ENCODE measurements at places on chromosomes 7 and 10.
A peak's percentile ranks its signal among the peaks of the same experiment; 100 is the strongest.

GRCh38 chr10:103776878-103777591, 78.3 kb downstream of the SH3PXD2A start:
- DNase-seq = no peak

DNA sequence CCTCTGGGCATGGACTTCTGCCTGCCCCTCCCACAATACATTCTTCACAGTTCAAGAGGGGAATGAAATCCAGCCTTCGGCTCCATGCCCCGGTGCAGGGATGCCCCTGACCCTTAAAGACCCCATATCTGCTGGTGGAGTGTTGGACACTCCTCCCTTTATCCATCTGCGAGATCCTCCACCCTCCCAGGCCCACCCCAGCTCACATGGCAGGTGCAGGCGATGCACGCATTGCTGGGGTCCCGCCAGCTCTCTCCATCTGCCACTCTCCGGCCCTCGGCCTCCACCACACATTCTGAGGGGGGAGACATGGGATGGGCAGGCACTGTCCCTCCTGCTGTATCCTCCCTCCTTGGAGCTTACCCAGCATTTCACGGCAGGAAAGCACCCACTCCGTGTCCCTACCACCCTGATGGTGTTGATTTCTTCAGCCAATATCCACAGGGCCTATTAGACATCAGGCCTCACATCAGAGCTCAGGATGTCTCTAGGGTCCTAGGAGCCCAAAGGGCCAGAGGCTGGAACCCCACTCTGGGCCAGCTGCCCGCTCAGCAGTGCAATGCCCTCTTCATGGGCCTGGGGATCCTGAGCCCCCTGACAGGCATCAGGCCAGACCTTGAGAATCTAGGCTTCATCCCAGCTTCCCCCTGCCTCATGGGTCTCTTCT, 18.3 kb downstream of the ATP6V1F start:
- DNase-seq = no peak

DNA sequence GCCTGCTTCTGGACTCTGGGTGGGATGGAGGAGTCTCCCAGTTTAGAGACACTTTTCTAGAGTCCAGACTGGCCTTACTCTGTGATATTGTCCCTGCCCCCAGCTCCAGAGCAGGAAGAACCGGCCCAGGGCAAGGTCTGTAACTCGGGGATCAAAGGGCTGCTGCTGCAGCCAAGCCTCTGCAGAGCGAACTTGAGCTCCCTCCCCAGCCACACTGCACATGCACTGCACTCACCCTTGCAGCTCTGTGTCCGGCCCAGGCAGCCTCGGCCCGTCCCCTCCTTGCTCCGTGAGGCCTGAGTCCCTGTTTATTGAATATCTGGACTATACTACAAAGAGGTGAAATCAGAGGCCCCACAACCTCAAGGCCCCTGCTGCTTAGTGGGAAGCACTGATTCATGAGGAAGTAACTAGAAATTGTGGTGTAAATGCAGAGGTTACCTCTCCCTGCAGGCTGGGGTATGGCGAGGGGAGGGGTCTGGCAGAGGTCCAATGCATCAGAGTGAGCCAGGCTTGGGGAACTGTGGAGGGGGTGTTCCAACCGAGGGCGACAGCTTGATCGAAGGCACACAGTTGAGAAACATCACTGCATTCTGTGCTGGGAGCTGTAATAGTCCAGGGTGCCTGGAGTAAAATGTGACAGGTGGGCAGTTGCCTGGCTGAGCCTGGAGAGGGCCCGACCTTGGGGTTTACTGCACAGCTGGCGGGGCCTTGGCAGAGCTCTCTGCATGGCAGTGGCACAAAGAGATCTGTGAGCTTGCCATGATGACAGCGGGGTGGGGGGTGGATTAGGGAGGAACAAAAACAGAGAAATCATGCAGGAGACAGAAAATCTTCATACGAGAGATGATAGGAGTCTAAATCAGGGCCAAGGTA, 49.1 kb downstream of the AOC1 start:
- no peak for DNase-seq

DNA sequence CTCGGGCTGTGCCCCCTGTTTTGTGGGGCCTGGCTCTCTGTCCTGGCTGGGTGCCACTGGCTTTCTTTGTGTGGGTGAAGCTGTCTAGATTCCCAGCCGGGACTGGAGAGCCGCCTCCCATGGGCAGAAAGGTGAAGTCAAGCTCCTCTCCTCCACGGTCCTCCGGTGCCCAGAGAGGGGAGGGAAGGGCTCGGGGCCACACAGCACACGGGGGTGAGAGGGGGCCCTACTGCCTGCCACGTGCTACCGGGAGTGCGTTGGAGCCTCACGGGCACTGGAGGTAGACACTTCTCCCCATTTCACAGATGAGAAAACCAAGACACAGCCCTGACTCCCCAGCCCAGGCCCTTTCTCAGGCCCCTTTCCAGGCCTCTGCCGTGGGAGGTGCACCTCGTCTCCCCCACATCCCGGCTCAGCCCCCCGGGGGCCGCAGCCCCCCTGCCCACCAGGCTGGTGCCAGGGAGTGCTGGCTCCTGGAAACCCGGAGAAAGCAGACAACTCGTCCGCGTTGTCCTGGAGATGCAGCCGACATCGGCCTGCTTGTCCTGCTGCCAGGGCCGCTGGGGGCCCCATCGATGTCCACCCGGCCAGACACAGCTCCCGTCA, 55.8 kb downstream of the UNCX start:
- DNase-seq = no peak

DNA sequence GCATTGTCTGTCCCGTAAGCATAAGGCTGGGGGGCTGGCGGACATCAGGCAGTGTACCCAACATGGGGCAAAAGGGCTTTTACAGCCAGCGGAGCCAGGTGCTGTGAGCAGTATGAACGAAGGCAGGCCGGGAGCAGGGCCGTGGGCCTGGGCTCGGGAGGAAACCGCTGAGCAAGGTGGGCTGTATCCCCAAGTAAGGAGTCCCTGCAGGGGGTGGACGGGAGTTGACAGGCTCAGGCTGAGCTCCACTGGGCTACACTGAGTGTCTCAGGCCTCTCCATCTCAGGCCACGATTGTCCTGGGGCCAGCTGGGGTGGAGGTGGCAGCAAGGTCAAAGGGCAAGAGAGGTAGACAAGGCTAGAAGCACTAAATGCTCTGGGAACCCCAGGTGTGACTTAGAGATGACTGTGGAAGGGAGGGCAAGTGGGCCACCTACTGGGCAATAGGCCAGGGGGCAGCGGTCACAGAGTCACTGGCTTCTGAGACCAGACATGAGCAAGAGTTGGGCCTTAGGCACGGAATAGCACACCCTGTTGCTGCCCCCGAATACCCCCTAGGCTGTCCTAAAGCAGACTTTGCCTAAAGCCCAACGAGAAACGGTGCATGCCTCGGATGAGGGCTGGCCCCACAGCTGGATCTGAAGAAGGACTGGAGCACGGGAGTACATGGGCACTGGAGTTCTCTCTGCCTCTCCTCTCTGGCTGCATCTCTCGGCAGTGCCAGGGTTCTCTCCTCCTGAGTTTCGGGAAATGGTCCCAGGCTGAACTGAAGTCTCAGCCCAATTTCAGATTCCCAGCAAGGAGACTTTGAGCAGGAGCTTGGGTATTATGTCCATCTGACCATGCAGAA, 10.8 kb upstream of the RAMP3 start:
- DNase-seq = no peak

DNA sequence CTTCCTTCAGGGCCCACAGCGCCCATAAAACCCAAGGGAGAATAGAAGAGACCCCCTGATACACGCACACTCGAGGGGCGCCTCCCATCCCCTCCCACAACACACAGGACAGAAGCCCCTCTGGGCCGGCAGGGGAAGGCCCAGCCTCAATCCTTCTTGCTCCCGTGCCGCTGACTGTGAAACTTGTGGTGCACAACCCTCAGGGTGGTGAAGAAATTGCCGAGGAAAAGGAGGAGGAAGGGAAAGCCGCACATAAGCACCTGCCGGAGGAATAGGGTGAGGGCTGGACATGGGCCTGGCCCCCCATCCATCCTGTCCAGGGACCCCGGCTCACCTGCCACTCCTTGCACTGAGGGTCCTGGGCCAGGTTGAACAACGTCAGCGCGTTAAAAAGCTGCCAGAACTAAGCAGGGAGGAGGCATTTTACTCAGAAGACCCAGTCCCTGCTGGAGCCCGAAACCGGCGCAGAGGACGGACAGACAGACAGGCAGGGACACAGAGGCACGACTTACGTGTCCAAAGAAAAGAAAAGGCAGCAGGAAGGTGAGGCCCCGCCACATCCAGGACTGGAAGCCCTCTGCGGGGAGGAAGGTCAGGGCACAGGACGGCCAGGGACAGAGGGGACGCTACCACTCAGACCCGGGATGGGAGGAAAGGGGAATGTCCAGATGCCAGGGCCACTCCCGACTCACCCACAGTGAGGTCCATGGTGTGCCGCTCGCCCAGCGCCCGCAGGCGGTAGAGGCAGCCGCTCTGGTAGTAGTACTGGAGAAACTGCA, 7.2 kb downstream of the TMEM120A start:
- no peak for DNase-seq

DNA sequence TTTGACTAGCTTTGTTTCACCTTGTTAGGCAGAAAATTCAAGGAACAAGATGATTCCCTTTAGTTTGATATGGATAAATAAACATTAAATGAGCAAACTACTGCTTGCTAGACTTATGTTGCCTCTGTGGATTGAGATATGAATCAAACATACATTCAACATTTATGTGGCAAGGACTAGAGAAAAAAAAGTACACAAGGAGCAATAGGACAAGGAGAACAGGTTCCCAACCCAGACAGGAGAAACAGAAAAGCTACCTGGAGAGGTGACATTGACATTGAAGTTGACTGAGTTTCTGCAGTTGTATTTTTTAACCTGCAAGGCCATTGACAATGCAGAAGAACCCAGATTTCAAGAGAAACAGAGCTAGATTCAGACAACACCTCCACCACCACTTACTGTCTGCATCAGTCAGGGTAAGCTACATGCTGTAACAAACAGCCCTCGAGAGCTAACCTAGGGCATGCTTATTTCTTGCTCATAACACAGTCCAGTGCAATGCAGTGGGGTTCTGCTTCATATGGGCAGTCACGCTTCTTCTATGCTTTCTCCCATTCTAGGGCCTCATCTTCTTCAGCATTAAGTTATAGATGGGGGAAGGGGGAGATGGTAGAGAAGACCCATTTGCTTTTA, 180.9 kb upstream of the LYZL1 start:
- no peak for DNase-seq

DNA sequence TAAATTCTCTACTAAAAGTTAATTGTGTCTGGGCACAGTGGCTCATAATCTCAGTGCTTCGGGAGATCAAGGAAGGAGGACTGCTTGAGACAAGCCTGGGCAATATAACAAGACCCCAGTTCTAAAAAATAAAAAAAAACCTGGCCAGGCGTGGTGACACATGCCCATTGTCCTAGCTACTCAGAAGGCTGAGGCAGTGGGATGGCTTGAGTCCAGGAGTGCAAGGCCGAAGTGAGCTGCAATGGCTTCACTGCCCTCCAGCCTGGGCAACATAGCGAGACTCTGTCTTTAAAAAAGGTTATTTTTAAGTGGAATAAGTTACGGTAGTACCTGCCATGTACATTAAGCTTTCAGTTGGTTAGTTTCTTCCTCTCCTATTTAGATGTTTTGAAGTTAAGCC, 28.9 kb downstream of the CDK14 start:
- no peak for DNase-seq

DNA sequence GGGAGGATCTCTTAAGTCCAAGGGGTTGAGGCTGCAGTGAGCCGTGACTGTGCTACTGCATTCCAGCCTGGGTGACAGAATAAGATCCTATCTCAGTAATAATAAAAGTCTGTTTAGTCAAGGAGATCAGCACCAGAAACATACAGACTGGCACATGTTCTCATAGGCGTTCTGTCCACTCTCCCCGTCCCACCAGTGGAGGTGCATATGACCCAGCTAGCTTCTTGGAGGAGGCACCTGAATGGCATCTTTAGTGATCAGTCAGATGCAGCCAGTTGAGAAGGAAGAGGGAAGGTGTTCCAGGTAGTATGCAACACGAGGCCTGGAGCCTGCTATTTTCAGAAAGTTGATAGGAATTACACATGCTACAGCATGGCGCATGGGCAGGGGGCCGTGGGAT, 45.3 kb upstream of the SVIL start:
- no peak for DNase-seq

DNA sequence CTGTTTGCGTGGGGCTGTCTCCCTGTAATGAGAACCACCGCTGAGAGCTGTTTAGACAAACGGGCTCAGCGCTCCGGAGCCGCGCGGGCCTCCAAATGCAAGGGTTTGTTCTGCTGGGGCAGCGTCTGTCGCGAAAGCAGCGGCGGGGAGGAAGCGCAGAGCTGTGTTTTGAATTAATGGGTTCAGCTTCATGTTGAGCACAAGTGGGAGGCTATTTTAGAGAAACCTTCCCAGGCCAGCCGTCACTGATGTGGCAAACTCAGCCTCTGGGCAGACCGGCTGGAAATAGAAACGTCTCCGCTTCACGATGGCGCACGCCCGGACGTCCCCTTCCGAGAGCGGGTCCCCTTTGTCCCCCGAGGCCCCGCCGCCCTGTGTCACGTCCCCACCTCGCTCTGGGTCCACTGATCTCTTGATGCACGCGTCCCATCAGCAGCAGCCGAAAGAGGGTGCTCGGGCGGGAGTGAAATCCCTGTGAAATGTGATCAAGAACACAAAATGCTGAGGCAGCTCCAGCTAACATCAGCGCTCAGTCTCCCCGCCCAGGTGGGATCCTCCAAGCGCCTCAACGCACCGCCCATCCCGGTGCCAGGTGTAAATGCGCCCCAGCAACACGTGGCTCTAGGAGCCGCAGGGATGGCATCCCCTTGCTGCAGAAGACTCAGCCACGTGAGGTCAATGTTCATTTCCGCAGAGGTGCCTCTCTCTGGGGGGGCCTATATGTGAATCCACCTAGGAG, 44.9 kb downstream of the BAMBI start:
- no peak for DNase-seq

DNA sequence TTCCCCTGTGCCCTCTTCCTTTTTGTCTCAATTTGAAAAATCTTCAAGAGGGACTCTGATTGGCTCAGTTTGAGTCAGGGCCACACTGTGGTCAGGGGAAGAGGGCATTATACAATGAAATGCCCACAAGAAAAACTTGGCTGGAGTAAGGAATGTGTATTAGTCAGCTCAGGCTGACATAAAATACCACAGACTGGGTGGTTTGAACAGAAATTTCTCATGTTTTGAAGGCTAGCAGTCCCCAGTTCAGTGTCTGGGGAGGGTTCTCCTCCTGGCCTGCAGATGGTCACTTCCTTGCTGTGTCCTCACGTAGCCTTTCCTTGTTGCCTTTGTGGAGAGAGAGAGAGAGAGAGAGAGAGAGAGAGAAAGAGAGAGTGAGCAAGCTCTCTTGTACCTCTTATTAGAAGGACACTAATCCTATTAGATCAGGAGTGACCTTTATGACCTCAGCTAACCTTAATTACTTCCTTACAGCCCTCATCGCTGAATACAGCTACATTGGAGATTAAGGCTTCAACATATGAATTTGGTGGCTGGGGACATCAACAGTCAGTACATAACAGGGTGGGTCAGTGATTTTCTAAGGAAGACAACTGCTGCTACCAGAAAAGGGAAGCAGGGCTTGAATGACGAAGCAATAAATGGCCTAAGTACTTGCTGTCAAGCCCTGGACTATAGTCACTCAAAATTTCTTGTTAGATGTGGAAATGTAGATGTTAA, 25.8 kb upstream of the FAM13C start:
- peak; percentile 35 for DNase-seq

- no peak for DNase-seq
Measured at GRCh38 chr7:3386423-3387190, 85.6 kb downstream of the SDK1 start.

All from fibroblast of the conjunctiva (primary cell).